DMS79 (cell line): ENCODE measurements at places on chromosomes 4 and X.
A peak's percentile ranks its signal among the peaks of the same experiment; 100 is the strongest.

DNA sequence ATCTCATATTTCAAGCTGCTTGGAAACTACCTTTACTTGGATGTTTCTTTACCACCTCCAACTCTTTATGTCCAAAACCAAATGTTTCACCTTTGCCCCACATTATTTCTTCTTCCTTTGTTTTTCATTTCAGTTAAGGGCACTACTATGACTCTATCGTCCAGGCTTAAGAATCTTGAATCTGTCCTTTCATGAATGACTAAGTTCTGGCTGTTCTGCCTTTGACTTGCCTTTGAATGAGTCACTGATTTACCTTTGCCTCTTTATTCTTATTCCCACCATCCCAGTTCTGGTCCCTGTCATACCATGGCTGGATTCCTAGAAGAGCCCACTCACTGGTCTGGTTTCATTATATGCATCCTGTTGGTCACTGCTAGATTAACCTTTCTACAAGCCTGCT, 30.6 kb upstream of the PLAC1 start:
- no peak for DNase-seq

DNA sequence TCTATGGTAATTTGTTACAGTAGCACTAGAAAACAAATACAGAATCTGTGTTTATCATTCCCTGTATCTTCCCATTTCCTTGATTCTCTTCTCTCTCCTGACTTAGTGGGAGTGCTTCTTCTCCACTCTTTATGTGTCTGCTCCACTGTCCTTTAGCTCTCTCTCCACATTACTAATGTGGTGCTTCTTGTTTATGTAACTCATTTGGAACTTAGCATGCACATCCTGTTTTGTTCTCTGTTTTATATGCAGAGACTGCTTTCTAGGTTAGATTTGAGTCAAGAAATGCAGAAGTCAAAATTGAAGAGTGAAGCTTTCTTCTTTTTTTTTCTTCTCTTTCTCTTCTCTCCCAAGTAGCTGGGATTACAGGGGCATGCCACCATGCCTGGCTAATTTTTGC, 25.9 kb downstream of the ADH1A start:
- no peak for DNase-seq

GRCh38 chrX:78754917-78755316, 7.4 kb downstream of the LPAR4 start:
- DNase-seq = no peak

- DNase-seq = no peak
These were observed 2017.3 kb downstream of the C4orf33 start for GRCh38 chr4:131113273-131113672.

- DNase-seq = no peak
These were observed 104.6 kb downstream of the ANAPC4 start for GRCh38 chr4:25481648-25482047.

GRCh38 chrX:136819031-136819703, 38.4 kb upstream of the ARHGEF6 start:
- no peak for DNase-seq

GRCh38 chrX:153392642-153393321, 8.4 kb downstream of the PNMA6E start:
- no peak for DNase-seq

DNA sequence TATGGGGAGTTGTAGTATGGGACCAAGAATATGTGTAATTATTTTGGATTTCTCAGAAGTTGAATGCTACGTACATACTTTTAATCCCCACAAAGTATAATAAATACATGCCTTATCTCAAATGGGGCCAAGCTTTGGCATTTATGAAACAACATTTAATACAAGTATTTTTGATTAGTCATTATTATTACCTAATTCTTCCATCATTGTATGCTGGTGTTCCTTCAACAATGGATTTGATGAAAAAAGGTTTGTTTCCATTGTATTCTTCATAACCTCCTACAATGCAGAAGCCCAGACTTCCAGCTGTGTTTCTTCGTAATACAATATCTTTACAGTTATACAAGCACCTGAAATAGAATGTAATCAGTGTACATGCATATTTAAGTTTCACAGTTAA, 83.8 kb downstream of the FIP1L1 start:
- DNase-seq = no peak

- DNase-seq = no peak
These were observed 51.3 kb downstream of the RUFY3 start for GRCh38 chr4:70772929-70773555.

DNA sequence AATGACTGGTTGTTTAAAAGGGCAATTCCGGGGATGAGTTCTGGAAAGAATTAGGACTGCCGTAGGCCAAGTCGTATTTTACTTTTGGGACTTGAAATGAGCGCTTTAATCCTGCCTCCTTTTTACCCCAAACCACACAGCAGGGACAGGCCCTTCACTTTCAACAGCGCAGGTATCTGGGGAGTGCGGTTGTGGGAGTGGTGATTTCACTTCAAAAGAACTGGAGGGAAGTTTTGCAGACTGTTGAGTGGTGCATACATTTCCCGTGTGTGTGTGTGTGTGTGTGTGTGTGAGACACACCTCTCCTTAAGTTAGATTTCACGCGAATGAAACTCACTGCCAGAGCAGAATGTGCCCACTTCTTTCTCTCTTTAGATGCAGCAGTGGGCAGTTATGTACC, 2.8 kb downstream of the NHS start:
- DNase-seq = no peak

GRCh38 chr4:2036866-2037265, 22.3 kb upstream of the NAT8L start:
- DNase-seq = no peak

DNA sequence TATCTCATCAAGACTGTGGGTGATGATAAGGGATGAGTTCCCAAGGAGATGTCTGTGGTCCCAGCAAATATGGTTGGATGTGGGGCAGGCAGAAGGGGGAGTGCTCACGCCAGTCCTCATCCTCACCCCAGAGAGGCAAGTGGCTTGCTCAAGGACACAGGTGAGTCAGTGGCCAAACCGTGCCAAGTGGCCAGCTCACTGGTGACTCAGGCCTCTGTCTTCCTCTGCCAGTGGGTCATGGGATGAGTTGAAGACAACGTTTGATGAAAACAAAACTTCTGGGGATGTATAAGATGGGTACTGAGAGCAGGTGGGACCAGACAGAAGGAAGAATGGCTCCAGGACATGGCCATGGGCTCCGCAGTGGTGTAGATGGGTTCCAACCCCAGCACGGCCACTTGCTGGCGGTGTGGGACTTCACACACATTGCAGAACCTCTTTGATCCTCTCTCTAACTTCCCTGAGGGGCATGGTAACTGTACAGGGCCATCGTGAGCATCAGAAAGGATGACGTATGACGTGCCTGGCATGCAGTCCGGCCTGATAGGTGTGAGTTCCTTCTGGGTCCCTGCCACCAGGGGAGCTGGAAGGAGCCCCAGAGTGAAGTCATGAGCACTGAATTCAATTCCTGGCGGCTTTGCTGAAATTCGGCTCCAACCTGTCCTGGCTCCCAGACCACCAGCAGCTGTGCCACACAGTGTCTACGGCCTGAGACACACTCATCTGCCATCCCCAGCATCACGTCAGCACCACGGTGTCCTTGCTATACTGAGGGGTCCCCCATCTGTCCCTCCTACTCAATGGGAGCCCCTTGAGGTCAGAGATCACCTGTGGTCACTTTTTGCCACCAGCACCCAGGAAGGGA, 41.3 kb upstream of the GPR78 start:
- DNase-seq = no peak

DNA sequence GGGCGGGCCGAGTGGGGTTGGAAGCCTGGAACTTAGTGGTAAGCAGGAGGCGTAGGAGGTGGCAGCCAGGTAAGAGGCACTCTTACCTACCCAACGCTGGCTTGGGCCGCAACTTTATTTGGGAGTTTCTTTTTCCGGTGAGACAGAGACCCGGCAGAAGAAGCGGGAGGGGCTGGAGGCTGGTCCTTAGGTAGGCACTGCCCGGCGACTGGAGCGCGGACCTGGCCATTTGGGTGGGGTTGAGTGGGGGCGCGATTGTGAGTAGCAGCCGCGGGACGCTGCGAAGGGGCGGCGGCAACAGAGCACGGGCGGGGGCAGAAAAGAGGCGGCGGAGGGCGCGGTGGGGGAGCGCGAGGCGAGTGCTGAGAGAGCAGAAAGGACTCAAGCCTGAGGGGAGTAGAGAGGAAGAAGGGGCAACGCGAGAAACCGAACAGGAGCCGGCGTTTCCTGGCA, 334 bp upstream of the POU4F2 start:
- no peak for DNase-seq

GRCh38 chr4:83356899-83357661, 22.4 kb upstream of the HPSE start:
- peak; percentile 18 for DNase-seq

GRCh38 chrX:152656890-152657289, 19.2 kb downstream of the GABRQ start:
- no peak for DNase-seq

GRCh38 chr4:113996599-113997177, 17.2 kb upstream of the ARSJ start:
- DNase-seq = no peak

GRCh38 chr4:3037957-3038461, 36.3 kb downstream of the HTT-AS start:
- DNase-seq = peak; percentile 7
